ENCODE measurements at places on chromosomes 3 and 15.

- DNase-seq = no peak
Observed at GRCh38 chr3:122146466-122146865, 37.0 kb upstream of the CASR start.

- DNase-seq = no peak
Observed at GRCh38 chr3:138949002-138949418, 2.0 kb downstream of the FOXL2NB start.

- DNase-seq = no peak
Observed at GRCh38 chr3:190983875-190984274, 121.4 kb upstream of the GMNC start.

GRCh38 chr3:55725681-55726500, 238.8 kb upstream of the WNT5A start:
- no peak for DNase-seq

GRCh38 chr3:188071636-188072035, 82.3 kb upstream of the LPP start:
- no peak for DNase-seq
